ENCODE measurements at places on chromosomes 4 and X.

DNA sequence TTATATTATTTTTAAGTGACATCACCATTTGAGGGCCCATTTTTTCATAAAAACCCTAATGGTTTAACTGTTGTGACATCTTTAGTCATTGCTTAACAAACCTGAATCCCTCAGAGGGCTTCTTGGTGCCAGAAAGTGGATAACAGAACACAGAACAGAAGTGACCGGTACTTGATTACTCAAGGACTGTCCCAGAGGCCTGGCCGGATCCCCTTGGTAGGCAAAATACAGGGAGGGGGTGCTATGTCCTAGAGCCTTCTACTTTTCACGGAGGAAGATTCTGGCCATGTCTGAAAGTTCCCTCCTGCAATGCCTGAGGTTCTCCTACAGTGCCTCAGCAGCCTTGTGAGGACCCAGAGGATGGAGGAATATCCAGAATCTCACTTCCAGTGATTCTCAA, 94.3 kb upstream of the DCLK2 start:
- no peak for DNase-seq

DNA sequence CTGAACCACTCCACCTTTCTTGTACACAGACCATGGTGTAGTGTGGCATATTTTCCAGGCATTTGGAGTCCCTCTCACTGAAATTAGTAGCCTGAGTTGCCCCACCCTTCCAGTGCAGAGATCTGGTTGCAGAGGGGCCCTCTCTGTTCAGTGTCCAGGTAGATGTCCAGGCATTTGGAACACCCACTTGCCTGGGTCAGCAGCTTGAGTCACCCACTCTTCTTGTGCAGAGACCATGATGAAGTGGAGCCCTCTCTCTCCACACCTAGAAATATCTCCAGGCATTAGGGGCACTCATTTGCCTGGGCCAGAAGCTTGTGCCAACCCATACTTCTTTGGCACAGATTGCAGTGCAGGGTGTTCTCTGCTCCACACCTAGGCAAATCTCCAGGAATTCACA, 2733.3 kb downstream of the PCDH7 start:
- no peak for DNase-seq

DNA sequence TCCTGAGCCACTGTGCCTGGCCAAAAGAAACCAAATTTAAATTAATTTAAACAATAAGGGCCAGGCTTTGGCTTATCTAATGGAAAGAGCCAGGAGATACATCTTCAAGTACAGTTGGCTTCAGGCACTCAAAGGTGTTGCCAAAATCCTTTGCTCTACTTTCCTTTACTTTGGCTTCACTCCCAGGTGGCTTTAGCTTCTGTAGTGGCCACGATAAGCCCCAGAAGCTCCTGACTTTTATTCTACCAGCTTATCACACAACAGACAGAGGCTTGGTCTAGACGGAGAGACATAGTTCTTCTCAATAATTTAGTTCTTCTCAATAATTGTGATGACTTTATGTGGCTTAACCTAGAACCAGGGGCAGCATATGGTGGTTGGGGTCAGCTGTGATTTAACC, 211.2 kb upstream of the LNX1 start:
- DNase-seq, result no peak

DNA sequence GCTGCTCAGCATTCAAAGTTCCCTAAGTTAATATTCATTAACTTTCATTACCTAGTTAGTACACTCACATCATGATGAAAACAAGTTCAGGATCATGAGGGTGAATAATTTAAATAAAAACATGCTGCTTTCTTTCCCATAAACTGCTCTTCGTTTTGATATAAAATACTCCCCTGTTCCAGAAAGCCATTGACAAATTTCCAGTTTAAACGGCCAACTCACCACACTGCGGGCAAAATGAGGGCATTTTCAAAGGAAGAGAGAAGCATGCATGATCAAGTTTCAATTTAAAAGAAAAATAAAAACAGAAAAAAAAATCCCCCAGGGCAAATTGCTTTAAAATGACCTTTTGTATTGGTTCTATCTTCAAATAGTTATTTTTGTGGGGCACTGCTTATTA, 69.6 kb downstream of the EPHA5 start:
- no peak for DNase-seq

- no peak for DNase-seq
Measured at GRCh38 chr4:150814873-150815272, 200.2 kb downstream of the LRBA start.

GRCh38 chrX:79623098-79623762, 256.1 kb upstream of the ITM2A start:
- DNase-seq, result no peak

DNA sequence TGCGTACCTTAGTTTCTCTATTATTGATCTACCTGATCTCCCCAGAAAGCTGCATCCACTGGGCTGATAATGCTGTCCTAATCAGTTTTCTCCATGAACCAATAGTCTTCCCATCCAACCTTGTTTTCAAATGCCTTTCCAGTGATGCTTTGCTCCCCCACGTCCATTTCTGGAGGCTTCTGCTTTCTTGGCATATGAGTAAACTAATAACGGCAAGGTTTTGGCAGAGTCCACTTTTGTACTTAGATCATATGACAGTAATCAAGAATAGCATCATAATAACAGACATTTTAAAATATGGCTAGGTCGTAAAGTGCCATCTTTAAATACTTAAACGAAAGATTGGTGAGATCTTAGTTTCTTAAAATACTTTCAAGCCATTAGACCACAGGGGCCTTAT, 38.4 kb upstream of the FAM9B start:
- no peak for DNase-seq

DNA sequence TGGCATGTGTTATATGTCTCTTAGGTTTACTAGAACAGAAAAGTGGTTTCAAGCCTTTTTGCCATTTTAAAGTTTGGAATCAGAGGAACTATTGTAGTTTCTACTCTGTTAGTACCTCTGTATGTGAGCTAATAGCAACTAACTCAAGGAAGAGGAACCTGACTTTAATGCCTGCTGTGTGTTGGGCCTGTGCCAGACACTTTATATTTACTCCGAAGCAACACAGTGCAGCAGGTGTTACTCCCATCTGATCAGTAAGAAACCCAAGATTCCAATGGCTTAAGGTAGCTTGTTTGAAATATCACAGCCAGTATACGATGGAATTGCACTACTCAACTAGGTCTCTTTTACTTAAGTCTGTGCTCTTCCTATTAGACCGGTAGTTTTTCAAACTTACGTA, 79.2 kb downstream of the USP9X start:
- no peak for DNase-seq
